ENCODE measurements at places on chromosomes 7 and 10.
A peak's percentile ranks its signal among the peaks of the same experiment; 100 is the strongest.

GRCh38 chr10:3047596-3047995 is 19.8 kb upstream of the PFKP start:
- DNase-seq = no peak

- peak; percentile 35 for DNase-seq
These were observed 293.3 kb upstream of the KLF14 start for GRCh38 chr7:131027287-131027773.

GRCh38 chr10:123772645-123773508 is 106.7 kb downstream of the GPR26 start:
- no peak for DNase-seq

GRCh38 chr10:107264742-107265141 is 100.2 kb upstream of the SORCS1 start:
- peak; percentile 57 for DNase-seq

DNA sequence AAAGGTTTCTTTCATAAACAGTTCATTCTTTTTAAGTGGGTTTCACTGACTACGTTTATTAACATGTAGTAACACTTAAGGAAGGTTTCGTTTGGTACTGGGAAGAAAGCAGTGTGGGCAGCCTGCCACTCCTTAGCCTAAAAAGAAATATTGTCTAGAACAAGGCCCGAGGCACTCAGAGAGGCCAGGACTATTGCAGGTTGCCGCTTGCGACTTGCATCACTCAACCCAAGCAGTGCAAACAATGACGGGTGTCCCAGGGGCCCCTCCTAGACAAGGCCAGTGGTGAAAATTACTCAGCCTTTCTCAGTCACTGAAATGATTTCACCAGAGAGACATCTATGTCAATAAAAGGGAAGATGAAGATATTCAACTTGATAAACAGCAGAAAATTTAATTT is 243.9 kb downstream of the SNX13 start:
- no peak for DNase-seq

GRCh38 chr7:44665531-44666213 is 59.2 kb downstream of the OGDH start:
- DNase-seq = no peak

GRCh38 chr10:31477584-31477983 is 158.6 kb downstream of the ZEB1 start:
- DNase-seq = no peak

GRCh38 chr7:128755819-128756476 is 16.8 kb downstream of the CALU start:
- DNase-seq = no peak

DNA sequence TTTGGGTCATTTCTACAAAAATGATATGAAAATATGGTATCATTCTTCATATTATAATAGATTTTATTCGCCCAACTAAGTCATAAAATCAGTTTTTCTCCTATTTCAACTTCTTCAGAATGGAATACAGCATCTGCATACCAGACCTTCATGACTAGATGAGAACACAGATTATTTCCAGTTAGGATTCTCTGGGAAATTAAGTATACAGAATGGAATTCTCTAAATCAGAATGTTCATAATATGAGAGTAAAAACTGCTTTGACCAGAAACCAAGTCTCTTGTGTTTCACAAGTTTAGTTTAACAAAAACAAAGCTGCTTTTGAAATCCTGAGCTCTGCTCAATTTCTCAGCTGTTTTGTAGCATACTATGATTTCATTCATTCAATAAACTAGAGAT is 160.3 kb upstream of the SEMA3A start:
- DNase-seq = no peak

DNA sequence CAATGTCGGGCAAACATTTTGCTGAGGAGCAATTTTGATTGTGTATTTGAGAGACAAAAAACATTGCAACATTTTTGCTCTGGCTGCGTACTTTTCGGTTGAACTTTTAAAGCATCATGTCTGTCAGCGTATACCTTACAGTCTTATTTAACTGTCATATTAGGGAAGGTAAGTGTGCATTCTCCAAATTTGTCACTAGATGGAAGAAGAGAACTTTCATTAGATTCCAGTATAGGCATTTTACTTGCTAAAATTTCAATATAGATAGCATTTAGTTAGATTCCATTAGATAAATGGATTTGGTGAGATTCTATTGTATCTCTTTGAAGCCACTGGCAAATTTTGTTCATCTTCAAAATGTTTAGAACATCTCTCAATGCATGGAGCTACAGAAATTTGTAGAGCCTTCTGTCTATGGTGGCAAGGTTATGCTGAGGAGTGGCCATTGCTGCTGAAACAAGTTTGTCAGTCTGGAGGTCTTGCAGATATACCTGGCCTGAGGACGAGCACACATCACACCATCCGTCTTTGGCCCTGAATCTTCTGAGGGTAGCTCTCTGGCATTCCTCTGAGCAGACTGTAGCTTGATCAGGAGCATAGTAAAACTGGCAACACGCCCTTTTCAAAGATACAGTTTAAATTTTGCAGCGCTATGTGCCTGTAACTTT is 437.5 kb upstream of the MBL2 start:
- DNase-seq = no peak

DNA sequence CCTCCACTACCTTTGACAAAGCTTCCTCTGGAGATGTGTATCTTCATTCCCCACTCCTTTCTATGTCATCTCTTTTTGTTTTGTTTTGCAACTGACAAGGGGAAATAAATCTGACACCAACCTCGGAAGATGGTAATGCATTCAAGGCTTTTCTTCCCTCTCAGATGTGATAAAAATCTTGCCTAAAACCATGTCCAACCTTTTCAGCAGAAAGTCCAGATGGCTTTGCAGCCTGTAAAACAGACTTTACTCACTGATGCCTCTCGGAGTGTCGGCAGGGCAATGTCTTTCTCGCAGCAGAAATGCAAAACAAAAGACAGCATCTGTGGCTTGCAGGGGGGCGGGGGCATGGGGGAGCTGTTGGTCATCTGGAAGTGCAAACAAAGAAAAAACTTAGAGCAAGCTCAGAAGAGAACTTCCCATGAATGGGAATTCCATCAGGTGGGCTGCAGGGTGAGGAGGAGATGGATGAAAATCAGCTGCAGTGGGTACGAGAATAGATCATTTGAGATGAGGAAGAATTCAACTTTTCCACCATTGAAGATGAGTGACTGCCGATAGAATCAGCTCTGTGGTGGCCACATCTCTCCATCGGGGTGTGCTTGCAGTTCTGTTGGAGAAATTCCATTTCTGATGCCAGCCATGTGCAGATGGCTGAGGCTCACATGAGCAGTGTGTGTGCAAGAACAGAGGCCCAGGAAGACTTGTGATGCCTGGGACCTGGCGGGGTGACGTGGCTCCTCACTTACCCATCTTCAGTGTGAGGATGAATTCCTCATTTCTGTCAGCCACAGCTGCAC is 237.7 kb downstream of the WDR37 start:
- no peak for DNase-seq

- DNase-seq = no peak
These were observed 22.4 kb upstream of the IFIT2 start for GRCh38 chr10:89279421-89279869.

GRCh38 chr10:60139290-60139689 is 232.9 kb upstream of the CCDC6 start:
- no peak for DNase-seq

GRCh38 chr10:129105266-129105665 is 361.8 kb upstream of the MGMT start:
- no peak for DNase-seq

GRCh38 chr7:29281782-29282541 is 87.4 kb downstream of the CHN2 start:
- DNase-seq = no peak

GRCh38 chr7:128873234-128873633 is 10.6 kb downstream of the ATP6V1F start:
- DNase-seq = no peak

DNA sequence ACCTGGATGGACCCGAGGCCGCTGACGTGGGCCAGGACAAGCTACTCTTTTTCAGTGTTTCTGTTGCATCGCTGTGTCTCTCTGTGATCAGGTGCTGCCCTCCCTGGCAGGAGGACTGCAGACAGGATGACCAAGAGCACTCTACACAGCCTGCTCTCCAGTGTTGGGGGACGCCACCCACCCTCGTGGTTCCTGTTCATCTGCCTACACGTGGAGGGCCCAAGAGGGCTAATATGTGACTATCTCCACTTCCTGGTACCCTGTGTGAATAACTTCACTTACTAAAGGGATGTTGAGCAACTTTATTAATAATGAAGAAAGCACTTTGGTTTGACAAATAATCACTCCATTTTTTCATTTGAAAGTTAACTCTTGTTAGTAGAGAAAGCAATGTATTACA is 101.3 kb downstream of the EGFR start:
- DNase-seq = no peak

GRCh38 chr7:112144284-112145059 is 61.7 kb downstream of the DOCK4 start:
- no peak for DNase-seq

DNA sequence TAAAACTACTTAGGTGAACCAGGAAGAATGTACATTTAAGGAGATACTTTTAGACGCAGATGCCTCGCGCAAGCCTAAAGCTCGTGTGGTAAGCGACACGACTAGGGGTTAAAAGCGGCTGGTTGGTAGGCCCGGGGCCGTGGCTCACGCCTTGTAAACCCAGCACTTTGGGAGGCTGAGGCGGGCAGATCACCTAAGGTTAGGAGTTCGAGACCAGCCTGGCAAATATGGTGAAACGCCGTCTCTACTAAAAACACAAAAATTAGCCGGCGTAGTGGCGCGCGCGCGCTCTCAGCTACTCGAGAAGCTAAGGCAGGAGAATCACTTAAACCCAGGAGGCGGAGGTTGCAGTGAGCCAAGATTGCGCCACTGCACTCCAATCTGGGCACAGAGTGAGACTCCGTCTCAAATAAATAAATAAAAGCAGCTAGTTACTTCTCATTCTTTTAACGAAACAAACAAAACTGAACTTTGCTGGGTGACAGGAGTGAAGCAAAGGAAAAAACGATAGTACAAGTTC is 879 bp downstream of the NUDT5 start:
- DNase-seq = peak; percentile 13

GRCh38 chr10:31910016-31910415 is 18.6 kb downstream of the ARHGAP12 start:
- DNase-seq = no peak

DNA sequence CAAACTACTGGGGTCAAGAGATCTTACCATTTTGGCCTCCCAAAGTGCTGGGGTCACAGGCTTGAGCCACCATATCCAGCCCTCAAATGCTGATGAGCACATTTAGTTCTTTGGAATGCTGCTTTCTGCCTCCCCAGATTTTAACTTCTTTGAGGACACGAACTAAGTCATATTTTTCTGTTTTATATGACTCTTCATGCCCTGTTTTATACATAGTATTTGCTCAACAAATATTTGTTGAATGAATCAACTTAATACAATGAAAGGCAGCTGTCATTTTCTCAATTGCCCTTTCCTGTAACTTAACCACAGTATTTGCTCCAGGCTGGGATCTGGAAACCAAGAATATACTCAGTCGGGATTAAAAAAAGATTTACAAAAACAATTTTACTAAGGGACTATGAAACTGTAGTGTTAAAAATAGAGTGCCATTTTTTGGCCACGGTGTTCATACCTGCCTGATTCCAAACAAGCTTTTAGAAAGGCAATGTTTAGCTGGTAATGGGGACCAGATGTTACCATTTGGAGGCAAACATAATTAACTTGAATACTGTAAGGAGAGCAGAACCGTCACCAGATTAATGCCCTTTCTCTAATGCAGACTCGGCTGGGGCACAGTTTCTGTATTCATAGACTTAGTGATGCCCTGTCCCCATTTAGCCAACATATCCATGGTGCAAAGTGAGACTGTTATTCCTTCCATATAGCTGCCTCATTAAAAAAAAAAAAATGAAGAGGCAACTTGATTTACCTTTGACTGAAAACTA is 117.6 kb downstream of the NRP1 start:
- DNase-seq = no peak

DNA sequence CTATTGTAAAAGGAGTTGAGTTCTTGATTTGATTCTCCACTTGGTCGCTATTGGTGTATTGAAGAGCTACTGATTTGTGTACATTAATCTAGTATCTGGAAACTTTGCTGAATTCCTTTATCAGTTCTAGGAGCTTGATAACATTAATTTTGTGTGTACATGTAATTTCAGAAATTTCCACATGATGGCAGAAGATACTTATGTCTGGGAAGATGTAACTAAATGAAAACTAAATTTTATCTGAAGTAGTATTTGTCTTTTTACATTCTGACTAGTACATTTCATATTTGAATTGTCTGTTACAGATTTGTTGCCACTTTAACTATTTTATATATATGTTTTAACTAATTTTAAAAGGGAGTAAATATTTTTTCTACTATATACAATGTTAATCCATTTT is 27.6 kb downstream of the SDHAF3 start:
- no peak for DNase-seq

- peak; percentile 18 for DNase-seq
These were observed 251.0 kb downstream of the NSUN6 start for GRCh38 chr10:18400201-18400905.

GRCh38 chr7:69906283-69906995 is 308.2 kb downstream of the AUTS2 start:
- DNase-seq = no peak

DNA sequence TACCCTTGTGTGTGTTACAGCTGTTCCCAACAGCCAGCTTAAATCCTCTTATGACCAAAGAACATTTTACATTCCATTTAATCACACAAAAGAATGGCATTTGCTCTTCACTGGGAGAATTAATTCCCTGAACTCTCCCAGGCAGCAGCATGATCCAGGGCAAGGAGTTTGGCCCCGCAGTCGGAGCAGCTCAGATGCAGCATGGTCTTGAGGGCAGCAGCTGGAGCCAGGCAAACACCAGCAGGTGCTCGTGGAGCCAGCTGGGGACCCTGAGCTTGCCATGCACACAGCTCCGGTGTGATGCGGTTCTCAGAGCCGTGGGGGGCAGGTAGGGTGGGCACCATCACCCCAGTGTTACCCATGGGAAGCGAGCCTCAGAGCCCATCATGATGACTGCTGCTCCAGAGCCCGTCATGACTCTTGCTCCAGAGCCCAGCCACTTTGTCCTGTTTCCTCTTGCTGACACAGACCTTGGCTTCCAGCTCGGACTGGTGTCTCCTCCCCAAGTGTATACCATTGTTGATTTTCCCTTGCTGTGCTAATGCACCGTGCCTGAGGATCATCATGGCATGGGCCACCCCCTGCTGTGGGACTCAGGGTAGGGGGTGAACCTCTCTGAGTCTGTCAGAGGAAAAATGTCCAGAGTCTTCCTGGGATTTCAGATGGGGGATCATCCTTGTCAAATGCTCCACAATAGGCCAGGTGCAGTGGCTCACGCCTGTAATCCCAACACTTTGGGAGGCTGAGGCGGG is 75.8 kb downstream of the ZRANB1 start:
- DNase-seq = no peak

- DNase-seq = peak; percentile 58
These were observed 4.1 kb downstream of the IMPDH1 start for GRCh38 chr7:128405471-128406313.

- DNase-seq = no peak
These were observed 174.8 kb upstream of the PRPS1L1 start for GRCh38 chr7:18202315-18203045.

DNA sequence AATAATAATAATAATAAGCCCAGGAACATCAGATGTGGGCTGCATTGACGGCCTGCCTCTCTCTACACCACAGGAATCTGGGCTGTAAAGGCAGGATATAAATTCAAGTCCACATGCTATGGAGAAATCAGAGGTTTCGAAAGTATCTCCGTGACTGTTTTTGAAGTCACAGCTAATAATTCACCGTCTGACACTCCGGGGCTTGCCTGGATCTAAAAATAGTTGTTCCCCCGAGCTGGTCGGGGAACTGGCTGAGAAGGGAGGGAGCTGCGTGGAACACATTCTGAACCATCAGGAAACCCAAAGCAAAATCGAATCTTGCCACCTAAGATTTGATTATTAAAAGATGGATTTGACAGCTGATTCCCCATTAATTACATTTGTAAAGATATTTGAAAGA is 35.4 kb downstream of the KLF6 start:
- no peak for DNase-seq

Data from WTC11 (cell line).